ENCODE measurements at places on chromosomes 3 and 15.

DNA sequence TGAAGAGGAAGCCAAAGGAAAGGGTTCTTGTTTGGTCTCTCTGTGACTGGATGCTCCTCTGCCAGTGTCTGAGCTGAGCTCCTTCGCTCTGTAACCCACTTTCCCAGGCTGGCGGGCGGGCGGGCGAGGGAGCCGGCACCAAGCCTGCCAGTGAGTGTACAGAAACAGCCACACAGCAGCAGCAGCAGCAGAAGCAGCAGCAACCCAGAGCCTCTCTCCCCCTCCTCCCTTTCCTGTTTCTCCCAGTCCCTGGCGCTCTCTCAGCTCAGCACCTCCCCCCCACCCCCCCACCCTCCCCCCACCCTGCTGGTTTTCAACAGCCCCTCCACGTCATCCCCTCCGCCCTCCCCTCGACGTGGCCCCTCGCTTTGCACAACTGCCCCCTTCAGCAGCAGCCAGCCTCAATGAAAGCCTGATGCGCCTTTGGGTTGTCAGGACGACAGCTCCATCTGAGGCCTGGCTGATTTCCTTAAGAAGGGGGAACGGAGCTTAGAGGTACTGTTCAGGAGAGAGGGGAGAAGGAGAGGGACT, at the start of gene LSAMP:
TSS of gene LSAMP (minus strand) at position 177 of the 531 bp plus-strand sequence.
- H3K27me3 ChIP-seq, result no peaks in the 10 kb centered on the region
- H3K4me1 ChIP-seq, result peaks cover 3% of the 10 kb centered on the region
- no peaks in the 10 kb centered on the region for H3K36me3 ChIP-seq
- DNase-seq, result peak; percentile 75

GRCh38 chr15:79035111-79035601, 55.4 kb downstream of the RASGRF1 start:
- H3K4me1 ChIP-seq, result no peaks in the 10 kb centered on the region
- peak; percentile 77 for DNase-seq
- no peaks in the 10 kb centered on the region for H3K27me3 ChIP-seq
- no peaks in the 10 kb centered on the region for H3K36me3 ChIP-seq
- no peak overlapping the region for H3K27ac ChIP-seq
- no peak overlapping the region for H3K4me3 ChIP-seq

DNA sequence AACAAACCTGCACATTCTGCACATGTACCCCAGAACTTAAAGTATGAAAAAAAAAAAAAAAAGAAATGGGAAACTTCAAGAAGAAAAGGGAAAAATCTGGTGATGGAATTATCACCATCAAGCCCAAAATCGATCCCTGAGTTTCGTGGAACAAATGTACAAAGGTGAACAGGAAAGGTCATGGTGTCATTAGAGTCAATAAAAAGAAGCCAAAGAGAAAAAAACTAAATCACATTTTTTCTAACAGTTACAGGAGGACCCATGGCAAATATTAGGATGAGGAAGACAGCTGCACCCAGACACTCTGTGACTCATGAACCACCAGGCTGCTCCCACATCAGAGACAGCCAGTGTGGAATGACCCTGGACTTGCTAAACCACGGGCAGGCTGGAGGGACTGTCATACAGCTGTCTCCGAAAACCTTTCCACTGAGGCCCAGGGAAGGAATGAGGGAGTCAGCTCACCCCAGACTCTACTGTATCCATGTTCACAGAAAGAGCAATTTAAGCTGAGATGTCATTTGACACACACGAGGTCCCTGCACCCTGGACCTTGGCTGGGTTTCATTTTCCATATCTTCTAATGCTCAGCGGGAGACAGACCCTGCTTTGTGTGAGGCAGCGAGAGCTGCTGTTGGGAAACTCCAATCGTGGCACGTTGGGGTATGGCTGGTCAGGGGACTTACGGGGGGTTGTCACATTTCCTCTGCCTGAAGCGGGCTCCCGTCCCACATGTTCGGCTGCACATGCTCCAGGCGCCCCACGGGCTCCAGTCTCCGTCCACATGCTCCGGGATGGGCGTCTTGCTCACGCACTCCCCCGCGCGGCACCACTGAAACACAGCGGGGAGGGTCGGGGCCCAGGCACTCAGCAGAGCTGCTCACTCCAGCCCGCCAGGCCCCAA, 210.2 kb downstream of the ADAMTS17 start:
- DNase-seq, result no peak
- no peaks in the 10 kb centered on the region for H3K36me3 ChIP-seq
- no peak overlapping the region for H3K4me3 ChIP-seq
- no peaks in the 10 kb centered on the region for H3K27me3 ChIP-seq
- no peaks in the 10 kb centered on the region for H3K4me1 ChIP-seq
- no peak overlapping the region for H3K27ac ChIP-seq

GRCh38 chr3:197229836-197230235, 68.6 kb downstream of the DLG1 start:
- no peak for DNase-seq
- H3K36me3 ChIP-seq, result no peaks in the 10 kb centered on the region
- no peak overlapping the region for H3K4me3 ChIP-seq
- H3K27ac ChIP-seq, result no peak overlapping the region
- no peaks in the 10 kb centered on the region for H3K27me3 ChIP-seq

DNA sequence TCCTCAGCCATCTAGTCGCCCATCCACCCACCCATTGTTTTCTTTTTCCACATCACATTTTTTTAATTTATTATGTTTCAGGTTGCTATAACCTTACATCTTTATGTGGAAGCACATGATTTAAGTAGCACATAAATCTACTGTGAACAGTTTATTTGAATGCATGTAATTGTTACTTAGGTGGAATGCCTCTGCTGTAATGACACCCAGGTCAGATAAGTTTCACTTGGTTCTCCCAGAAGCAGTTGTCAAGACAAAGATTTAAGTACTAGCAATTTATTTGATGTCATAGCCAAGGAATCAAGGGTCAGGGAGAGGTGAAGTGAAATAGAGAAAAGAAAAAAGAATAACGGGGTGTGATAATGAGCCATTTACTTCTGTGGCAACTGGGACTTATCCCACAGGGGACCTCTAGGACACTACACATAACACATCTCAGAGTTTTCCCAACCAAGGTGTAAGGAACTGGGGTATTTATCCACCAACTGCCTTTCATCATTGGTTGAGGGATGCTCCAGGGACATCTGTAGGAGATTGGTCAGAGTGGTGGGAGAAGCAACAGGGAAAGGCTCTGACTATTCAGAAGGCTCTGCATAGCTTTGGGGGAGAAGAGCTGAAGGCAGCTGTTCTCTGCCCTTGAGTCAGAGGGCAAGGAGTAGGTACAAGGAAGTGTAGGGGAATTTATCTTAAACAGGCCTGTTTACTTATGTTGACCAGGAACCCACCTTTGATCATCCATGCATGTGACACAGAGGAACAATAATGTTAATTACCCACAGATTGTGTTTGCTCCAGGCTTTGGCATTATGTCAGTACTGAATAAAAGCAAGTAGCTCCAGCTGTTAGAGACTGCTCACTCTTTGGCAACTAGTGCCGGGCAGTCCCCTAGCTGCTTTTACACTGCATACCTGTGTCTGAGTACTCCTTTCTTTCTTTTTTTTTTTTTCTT, 94.8 kb downstream of the CD200R1L start:
- no peak overlapping the region for H3K27ac ChIP-seq
- no peak overlapping the region for H3K4me3 ChIP-seq

GRCh38 chr3:59867185-59868002, 817.6 kb upstream of the CFAP20DC start:
- DNase-seq, result peak; percentile 48
- peaks cover 5% of the 10 kb centered on the region for H3K4me1 ChIP-seq
- no peaks in the 10 kb centered on the region for H3K27me3 ChIP-seq
- no peak overlapping the region for H3K4me3 ChIP-seq
- H3K36me3 ChIP-seq, result no peaks in the 10 kb centered on the region

- no peak overlapping the region for H3K27ac ChIP-seq
- no peaks in the 10 kb centered on the region for H3K27me3 ChIP-seq
- H3K4me1 ChIP-seq, result no peaks in the 10 kb centered on the region
- DNase-seq, result no peak
- no peak overlapping the region for H3K4me3 ChIP-seq
- no peaks in the 10 kb centered on the region for H3K36me3 ChIP-seq
Measured at GRCh38 chr3:8993331-8993730, 30.1 kb upstream of the RAD18 start.

- no peaks in the 10 kb centered on the region for H3K4me1 ChIP-seq
Measured at GRCh38 chr3:14672588-14672987, 2.4 kb upstream of the C3orf20 start.

DNA sequence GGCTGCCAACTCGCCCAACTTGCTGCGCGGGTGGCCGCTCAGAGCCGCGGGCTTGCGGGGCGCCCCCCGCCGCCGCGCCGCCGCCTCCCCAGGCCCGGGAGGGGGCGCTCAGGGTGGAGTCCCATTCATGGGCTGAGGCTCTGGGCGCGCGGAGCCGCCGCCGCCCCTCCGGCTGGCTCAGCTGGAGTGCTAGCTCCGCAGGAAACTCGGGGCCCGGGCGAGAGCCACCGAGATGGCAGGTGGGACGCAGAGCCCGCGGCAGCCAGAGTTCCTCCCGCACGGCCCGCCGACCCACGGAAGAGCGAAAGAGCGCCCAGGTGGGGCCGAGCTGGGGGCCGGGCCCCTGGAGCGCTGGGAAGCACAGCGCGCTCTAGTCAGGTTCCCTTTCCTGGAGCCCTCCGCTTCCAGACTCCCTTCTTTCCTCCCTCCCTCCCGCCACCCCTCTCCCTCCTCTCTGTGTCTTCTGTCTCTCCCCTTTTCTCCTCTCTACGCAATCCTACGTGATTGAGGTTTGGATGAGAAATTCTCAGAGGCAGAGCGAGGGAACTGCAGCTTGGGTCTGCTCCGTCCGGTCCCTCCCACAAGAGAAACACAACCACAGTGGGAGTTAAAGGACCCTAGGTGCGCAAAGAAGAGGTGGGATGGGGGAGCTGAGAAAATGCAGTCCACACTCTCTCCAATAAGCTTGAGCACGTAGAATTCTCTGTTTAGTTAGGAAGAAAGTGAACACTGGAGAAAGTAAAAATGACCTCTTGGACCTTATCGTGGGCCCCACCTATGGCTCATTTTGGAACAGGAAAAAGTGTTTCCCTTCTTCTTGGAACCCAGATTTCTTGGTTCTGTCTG, 317.3 kb downstream of the FGF12 start:
- no peaks in the 10 kb centered on the region for H3K4me1 ChIP-seq
- H3K27ac ChIP-seq, result peak overlapping the region; percentile 68
- peak overlapping the region; percentile 51 for H3K4me3 ChIP-seq
- H3K27me3 ChIP-seq, result no peaks in the 10 kb centered on the region
- H3K36me3 ChIP-seq, result no peaks in the 10 kb centered on the region

- H3K36me3 ChIP-seq, result no peaks in the 10 kb centered on the region
- H3K27me3 ChIP-seq, result peaks cover 4% of the 10 kb centered on the region
- peaks cover 2% of the 10 kb centered on the region for H3K4me1 ChIP-seq
- H3K4me3 ChIP-seq, result peak overlapping the region; percentile 30
- peak; percentile 86 for DNase-seq
Measured at GRCh38 chr3:194688200-194688740, 2.6 kb downstream of the FAM43A start.

Measured in mesendoderm (in vitro differentiated cells).